Activated CD8-positive, alpha-beta memory T cell treated with anti-CD3 and anti-CD28 coated beads for 48 hours (primary cell): ENCODE measurements at places on chromosomes 16 and 17.

DNA sequence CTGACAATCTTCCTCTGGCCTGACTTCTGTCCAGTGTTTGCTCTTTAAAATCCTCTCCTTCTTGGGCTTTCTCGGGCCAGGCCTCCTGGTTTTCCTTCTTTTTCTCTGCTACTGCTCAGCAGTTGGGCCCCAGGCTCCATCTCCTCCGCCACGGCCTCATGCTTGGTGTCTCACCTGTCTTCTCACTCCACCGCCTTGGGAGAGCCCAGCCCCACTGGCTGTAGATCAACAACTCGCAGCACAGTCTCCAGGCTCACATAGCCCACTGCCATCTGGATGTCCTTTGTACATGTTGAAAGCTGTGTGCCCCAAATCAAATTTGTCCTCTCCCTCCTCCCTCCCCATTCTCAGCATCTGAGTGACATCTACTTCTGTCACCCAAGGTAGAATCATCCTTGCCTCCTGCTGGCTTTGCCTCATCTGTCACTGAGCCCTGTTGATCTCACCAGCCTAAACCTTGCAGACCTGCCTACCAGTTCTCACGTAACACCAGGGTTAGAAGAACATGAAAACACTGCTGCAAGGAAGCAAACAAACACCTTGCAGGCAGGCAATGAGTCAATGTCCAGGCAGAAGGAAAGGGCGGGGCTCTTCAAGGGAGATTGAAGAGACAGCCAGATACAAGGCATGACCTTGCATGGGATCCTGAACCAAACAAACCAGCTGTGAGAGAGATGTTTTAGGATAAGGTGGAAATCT lies 103.2 kb upstream of the SMURF2 start:
- no peak for DNase-seq

GRCh38 chr16:84614623-84614967 lies 3.3 kb downstream of the COTL1 start:
- no peak for DNase-seq

DNA sequence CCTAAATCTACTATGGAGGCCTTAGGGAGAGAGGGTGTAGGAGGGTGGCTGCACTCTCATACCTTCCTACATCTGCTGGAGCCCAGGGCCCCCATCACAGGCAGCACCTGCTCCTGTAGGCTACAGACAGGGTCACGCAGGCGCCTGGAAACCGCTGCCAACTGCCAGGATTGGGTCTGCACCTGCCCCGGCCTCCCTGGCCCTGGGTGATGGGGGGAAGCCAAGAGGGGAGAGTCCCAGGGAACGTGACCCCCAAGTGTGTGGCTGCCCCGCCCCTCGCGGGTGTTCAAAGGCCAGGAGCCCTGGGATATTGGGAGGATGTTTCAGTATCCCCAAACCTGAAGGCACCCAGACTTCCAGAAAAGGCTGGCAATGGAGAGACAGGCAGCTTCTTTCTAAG lies 5.6 kb upstream of the TEX19 start:
- no peak for DNase-seq

- no peak for DNase-seq
These were observed 83.5 kb downstream of the AMFR start for GRCh38 chr16:56341656-56342399.

DNA sequence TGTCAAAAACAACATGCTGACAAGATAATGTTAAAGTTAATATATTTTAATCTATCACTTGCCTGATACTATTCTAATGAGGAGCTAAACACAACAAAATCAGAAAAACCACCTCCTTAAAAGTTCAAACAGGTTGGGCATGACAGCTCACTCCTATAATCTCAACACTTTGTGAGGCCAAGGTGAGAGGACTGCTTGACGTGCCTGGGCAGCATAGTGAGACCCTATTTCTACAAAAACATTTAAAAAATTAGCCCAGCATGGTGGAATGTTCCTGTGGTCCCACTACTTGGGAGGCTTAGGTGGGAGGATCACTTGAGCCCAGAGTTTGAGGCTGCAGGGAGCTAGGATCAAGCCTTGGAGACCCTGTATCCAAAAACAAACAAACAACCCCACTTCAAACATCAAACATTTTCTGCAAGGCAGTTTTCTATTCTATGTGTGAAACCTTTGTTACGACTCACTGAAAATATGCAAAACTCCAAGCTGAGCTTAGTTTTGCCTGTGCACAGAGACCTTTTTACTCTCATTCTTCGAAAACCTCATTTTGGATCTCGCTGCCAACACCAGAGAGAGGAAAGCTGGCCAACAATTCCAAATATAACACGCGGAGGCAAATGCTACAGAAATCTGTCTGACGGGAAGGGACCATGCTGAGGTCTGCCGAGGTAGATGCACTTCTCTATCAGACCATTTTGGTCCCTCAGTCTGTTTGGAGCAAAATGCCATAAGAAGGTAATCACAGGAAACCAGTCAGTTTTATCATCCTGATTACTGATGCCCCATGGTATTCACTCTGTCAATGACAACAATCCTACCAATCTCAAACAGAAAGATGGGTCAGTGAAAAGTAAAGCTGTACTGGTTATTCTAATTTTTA lies 6.2 kb downstream of the PHF12 start:
- DNase-seq = no peak

DNA sequence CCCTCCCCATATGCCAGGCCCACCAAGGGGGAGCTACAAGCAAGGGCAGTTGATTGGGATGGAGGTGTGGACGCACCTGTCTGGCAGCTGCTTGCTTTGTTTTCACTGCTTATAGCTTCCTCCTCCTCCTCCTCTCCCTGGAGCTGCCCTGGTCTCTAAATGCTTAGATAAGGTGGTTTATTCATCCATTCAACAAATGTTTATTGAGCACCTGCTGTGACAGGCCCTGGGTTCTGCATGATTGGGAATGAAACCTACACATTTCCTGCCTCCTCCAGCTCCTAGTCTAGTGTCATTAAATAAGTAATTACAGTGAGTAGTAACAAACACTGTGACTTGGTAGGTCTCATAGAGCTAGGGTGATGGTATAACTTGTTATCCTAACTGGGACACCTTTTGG lies 17.4 kb upstream of the MAP3K14 start:
- DNase-seq = no peak

DNA sequence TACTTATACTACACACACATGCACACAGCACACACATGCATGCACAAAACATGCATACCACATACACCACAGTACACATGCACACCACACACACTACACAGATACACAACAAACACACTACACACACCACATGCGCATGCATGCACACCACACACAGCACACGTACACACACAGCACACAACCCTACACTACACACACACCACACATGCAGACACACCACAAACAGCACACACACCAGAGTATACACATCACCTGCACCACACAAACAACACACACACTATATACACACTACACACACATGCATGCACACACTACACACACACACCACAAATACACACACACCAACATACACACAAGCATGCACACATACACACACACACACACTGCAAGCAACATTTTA lies 166.8 kb downstream of the AHSP start:
- no peak for DNase-seq

DNA sequence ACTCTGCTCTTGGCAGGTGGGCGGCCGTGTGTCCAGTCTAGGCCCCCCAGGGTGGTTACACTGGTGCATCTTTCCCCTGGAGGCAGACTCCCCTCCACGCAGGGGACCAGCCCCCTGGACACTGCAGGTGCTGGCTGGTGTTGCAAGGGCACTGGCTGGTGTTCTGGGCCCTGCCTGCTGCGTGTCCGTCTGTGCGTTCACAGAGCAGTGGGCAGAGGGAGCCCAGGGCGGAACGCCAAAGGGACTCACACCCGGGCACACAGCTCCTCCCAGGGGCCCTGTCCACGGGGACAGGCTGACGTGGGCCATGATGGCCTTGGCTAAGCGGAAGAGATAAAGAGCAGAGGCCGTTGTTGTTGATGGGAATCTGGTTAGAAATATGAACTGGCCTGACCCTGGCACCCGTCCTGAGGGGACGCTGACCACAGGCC lies 27.3 kb downstream of the ACSF3 start:
- DNase-seq = no peak

DNA sequence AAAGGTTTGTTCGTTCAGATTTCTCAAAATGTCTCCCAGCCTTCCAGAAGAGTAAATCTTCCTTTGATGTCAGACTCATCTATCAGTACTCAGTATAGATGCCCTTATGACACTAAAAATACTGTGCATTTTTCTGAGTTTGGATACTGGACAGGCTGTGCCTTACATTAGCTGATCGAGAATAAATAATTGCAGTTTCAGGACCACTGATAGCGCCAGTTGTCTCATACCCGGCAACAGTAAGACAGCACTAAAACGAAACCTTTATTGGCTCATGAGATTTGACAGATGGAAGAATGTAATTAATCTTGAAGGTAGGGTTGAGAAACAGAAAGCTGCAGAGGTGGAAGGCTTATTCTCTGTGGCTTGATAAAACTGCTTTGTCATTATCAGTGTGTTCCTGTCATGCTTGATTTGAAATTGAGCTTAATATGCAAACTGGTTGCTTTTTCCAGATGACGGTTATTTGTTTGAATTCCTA lies 1.2 kb downstream of the ATP6V0A1 start:
- no peak for DNase-seq

DNA sequence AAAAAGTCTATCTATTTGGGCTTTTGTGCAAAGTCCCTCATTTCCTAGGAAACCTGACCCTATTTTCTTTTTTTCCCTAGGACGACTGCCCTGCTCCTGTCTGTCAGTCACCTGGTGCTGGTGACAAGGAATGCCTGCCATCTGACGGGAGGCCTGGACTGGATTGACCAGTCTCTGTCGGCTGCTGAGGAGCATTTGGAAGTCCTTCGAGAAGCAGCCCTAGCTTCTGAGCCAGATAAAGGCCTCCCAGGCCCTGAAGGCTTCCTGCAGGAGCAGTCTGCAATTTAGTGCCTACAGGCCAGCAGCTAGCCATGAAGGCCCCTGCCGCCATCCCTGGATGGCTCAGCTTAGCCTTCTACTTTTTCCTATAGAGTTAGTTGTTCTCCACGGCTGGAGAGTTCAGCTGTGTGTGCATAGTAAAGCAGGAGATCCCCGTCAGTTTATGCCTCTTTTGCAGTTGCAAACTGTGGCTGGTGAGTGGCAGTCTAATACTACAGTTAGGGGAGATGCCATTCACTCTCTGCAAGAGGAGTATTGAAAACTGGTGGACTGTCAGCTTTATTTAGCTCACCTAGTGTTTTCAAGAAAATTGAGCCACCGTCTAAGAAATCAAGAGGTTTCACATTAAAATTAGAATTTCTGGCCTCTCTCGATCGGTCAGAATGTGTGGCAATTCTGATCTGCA lies 12.9 kb downstream of the TMEM98 start:
- DNase-seq = no peak

- no peak for DNase-seq
These were observed 6.2 kb upstream of the MYOCD start for GRCh38 chr17:12659500-12659899.

- no peak for DNase-seq
These were observed 9.0 kb upstream of the VASN start for GRCh38 chr16:4362476-4363135.

GRCh38 chr16:27778926-27779570 lies 229.1 kb downstream of the KATNIP start:
- no peak for DNase-seq

DNA sequence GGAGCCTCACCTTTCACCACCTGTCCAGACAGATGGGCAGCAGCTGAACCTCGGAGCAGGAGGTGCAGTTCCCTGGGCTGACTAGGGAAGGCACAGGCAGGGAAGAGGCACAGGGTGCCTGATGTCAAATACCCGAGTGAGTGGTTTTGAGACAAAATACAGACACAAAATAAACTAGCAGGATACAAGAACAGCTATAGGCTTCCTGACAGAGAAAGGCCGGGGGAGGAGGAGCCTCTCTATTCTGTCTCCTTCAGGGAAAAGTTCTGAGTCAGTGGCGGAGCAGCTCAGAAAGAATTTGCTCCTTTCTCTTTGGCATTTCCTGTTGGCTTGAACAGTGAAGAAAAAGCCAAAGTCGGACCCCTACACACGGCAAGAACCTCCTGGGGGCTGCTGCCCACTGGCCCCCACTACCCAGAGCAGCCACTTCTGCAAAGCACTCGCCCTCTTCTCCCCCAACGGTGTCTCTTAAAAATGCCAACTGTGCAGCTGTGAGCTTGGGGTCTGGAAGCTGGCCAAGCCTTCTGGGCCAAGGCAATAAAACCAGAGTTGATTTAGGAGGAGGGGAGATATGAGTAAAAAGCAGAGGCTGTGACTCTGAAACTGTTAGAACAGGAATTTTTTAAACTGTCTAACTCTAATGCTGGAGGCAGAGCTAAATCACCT lies 14.4 kb upstream of the FAAP100 start:
- DNase-seq = no peak

DNA sequence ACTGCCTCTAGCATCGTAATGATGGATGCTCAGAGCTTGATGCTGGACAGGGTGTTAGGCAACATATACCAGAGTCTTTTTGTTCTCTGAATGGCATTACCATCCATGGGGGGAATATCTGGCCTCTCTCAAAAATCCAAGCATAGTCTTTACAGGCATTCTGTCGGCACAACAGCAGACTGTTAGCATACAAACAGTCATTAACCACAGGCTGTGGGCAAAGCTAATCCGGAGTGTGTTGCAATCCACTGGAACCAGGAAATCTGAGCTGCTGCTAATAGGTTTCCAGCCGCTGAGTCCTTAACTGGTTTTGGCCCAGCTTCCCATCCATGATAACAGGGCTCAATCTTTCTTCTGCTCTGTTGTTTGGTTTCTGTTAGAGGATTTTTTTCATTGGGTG lies 371.9 kb downstream of the HS3ST3B1 start:
- DNase-seq = no peak

DNA sequence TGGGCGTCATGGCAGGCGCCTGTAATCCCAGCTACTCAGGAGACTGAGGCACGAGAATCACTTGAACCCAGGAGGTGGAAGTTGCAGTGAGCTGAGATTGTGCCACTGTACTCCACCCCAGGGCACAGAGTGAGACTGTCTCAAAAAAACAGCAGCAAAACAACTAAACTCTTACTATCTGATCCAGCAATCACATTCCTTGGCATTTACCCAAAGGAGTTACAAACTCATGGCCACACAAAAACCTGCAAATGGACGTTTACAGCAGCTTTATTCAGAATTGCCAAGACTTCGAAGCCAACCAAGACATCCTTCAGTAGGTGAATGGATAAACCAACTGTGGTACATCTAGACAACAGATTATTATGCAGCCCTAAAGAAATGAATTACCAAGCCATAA lies 4.0 kb downstream of the SIAH1 start:
- no peak for DNase-seq
